ENCODE measurements at places on chromosomes 7 and 10.

- H3K4me1 ChIP-seq, result no peaks in the 10 kb centered on the region
- no peak overlapping the region for H3K4me3 ChIP-seq
- no peak for DNase-seq
- H3K27me3 ChIP-seq, result no peaks in the 10 kb centered on the region
Observed at GRCh38 chr10:111856631-111857030, 326.9 kb downstream of the GPAM start.

- no peaks in the 10 kb centered on the region for H3K36me3 ChIP-seq
- peak; percentile 54 for DNase-seq
- H3K4me3 ChIP-seq, result no peak overlapping the region
- H3K27ac ChIP-seq, result no peak overlapping the region
- H3K4me1 ChIP-seq, result no peaks in the 10 kb centered on the region
- no peaks in the 10 kb centered on the region for H3K27me3 ChIP-seq
Observed at GRCh38 chr10:29328983-29329382, 40.1 kb downstream of the LYZL1 start.

- no peaks in the 10 kb centered on the region for H3K36me3 ChIP-seq
- no peaks in the 10 kb centered on the region for H3K27me3 ChIP-seq
- no peak overlapping the region for H3K27ac ChIP-seq
- DNase-seq, result no peak
- H3K4me1 ChIP-seq, result no peaks in the 10 kb centered on the region
Observed at GRCh38 chr10:83301732-83302131, 837.6 kb upstream of the GHITM start.

- H3K36me3 ChIP-seq, result no peaks in the 10 kb centered on the region
- no peaks in the 10 kb centered on the region for H3K27me3 ChIP-seq
- DNase-seq, result no peak
- H3K4me1 ChIP-seq, result no peaks in the 10 kb centered on the region
Observed at GRCh38 chr10:103145860-103146466, 47.1 kb downstream of the NT5C2 start.

GRCh38 chr10:71217266-71218045 is 5.1 kb downstream of the UNC5B start:
- no peaks in the 10 kb centered on the region for H3K36me3 ChIP-seq
- no peaks in the 10 kb centered on the region for H3K27me3 ChIP-seq
- no peak for DNase-seq
- H3K27ac ChIP-seq, result peak overlapping the region; percentile 21
- peaks cover 29% of the 10 kb centered on the region for H3K4me1 ChIP-seq

All from Peyer's patch (tissue), 4 donors.